ENCODE measurements at places on chromosomes 12 and 14. TPM values are rescaled to one million over a fixed set of nuclear protein-coding genes. Genes with fewer than 3 reads are reported as not detected.
A peak's percentile ranks its signal among the peaks of the same experiment; 100 is the strongest.

GRCh38 chr14:76698191-76698590, 63.1 kb upstream of the VASH1 start:
- no peak for DNase-seq

The TNFRSF1A gene
- total RNA-seq, result 55.6 TPM

The CEBPE gene
- total RNA-seq, result not detected

- no peak for DNase-seq
Measured at GRCh38 chr12:118524446-118524845, 148.1 kb downstream of the SUDS3 start.

DNA sequence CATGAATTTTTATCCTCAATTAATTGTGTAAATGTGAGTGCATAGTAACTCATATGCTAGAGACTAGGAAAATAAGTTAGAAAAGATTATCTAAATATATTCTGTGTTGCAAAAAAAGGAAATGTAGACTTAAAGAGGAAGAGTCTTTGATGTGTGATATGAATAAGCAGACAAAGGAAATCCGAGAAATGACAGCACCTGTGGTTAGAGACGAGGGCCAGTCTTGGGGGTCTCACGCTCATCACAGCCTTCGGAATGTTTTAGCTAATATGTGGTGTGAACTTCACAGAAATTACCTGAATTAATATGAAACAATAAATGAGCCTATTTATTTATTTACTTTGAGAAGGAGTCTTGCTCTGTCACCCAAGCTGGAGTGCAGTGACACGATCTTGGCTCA, 11.6 kb downstream of the ATP6V0A2 start:
- no peak for DNase-seq

The KRT83 gene
- not detected for total RNA-seq

DNA sequence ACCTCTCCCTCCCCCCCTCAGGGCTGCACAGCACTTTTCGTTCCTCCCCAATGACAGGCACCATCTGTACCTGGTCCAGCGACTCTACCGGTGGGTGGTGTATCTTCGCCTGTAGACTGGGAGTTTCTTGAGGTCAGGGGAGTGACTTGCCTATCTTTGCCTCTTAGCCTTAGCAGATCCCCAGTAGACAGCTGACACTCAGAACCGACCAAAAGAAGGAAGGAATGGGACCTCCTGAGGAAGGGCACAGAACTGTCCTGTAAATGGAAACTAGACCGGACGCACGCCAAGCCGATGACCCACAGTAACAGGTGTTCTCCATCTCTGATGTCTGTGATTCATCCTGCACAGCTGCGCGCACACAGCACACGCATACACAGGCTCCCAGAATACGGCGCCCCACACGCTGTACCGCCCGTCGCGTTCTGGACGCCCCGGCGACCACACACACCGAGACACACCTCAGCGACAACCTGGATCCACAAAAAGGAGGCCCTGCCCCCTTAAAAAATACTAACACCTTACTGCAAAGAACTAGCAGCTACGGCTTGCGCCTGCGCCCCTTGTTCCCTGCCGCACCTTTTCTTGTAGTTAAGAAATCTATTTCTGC, 673 bp upstream of the TTC9 start:
- DNase-seq, result peak; percentile 17

DNA sequence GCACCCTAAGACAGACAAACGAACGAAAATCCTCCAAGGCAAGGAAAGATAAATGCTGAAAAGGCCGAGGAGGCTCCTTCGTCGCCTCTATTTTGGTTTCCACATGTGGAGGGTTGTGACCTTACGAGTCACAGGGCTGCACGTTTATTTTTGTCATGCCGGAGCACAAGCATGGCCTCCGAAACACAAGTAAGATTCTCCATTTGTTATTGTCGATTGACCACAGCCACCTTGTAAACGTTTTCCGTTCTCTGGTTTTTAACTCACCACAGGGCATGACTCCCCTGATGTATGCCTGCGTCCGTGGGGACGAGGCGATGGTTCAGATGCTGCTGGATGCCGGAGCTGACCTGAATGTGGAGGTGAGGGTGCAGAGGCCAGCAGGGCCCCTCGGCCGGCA, 73.1 kb upstream of the PWP1 start:
- DNase-seq, result no peak

GRCh38 chr12:50530532-50530931, 25.7 kb downstream of the DIP2B start:
- no peak for DNase-seq

DNA sequence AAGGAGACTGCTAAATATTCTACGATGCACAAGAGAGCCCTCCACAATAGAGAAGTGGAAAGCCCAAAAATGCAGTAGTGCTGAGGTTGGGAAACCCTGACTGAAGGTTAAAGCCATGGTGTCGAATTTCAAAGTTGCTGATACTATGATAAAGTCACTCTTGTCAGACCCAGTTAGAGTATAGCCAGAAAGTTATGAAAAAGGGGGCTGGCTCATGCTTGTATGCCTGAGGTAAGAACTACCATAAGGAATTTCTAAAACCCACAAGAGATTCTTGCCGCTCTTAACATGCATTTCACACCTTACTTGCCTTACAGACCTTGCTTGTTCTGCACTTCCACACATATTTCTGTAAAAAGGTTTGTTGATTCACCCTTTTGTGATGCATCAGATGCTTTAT, 184.6 kb downstream of the SLC6A15 start:
- no peak for DNase-seq

GRCh38 chr12:54680374-54680773, 32.2 kb upstream of the DCD start:
- DNase-seq, result peak; percentile 16

- DNase-seq, result no peak
Measured at GRCh38 chr14:98404811-98405210, 867.2 kb downstream of the BCL11B start.

GRCh38 chr12:116556964-116557698, 2.0 kb upstream of the MAP1LC3B2 start:
- no peak for DNase-seq

The PRPH gene
- total RNA-seq, result not detected

- DNase-seq, result no peak
Measured at GRCh38 chr12:30361145-30361544, 334.5 kb downstream of the IPO8 start.

- DNase-seq, result peak; percentile 75
Measured at GRCh38 chr12:121391619-121392324, 8.1 kb upstream of the RNF34 start.

GRCh38 chr12:13986031-13986430, 4.6 kb upstream of the GRIN2B start:
- DNase-seq, result no peak

DNA sequence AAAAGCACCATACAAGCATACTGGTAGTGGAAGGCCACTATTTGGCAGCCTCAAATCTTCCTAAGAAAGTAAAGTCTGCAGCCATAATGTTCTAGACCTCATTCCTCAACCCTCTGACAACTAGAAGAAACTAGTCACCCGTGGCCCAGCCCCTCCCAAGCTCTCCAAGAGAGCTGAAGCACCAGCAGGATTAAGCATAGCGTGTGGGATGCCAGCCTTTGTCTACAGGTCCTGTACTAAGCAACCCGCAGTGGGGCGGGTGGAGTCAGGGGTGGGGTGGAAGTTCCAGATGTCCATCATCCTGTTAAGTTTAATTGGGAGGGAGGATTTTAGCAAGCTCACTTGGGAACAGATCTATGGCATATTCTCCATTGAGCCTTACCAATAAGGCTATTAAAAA, 14.2 kb downstream of the SLC11A2 start:
- no peak for DNase-seq

The CDKL1 gene
- 28.3 TPM for total RNA-seq

DNA sequence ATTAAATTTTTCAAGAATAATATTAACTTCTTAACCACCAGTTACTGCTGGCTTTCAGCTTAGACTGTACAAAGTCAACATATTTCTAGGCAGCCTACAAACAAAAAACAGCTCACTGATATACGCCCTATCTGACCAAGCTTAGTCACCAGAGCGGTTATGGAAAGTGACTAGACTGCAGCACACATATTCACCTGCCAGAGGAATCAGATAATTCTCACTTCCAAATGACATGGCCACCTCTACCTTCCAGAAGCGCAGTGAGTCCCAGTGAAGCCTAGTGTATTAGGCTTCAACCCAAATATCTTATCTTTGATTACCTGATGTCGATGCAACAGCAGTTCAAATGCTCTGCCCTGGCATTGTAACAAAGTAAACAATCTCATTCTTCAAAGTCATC, 8.5 kb downstream of the STXBP6 start:
- DNase-seq, result no peak

DNA sequence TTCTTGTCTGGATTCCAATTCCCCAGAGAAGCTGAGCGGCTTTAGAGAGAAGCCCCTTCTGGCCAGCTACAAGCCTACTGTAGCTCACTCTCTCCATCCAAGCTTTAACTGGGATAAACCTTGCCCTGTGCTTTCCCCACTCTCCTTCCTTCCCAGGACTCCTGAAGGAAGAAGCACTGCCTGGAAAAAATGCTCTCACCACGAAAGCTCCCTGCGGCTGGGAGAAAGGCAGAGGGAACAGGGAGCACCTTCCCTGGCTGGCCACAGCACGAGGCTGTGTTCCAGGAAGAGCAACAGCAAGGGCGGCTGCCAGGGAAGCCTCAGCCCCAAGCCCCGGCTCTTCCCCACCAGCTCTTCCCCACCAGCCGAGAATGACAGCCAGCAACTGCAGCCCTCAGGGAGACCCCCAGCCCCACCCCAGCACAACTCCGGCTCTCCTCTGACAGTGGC, 40.8 kb upstream of the PNMA1 start:
- DNase-seq, result peak; percentile 57

The A2M gene
- total RNA-seq, result 3.8 TPM

DNA sequence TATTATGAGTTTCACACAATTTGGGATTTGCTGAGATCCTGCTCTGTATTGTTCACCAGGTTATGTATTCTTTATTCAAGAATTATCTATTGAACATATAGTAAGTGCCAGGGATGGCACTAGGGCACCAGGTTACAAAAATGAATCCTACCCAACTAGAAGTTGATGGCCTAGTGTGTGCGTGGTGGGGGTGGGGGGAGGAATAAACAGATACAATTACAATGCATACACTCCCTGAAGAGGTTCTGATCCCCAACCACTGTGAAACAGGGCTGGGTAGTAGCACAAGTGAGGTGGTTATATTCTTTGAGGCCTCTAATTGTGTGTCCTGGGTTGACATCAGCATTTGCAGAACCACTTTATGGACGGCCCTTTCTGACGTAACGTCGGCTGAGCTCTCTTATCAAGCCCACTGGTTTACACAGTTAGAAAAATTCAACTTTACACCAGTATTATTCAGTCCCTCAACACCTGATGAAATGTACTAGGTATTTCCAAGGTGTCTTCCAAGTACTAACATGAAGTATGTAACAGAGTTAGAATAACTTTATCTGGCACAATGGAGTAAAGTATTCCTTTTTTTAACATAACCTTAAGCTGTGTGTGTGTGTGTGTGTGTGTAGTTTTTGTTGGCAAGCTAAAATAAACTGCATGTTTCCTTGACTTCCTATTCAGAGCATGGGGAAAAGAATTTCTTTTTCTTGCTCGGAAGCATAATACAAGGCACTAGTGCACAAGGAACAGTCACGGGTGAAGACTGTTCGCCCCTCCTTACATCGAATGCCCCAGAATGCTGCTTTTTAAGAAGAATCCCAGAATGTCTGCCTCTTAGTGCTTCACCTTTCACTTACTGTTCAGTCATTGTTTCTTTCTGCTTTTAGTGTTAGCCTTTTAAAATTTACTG, 8.1 kb upstream of the GLRX5 start:
- DNase-seq, result peak; percentile 26

DNA sequence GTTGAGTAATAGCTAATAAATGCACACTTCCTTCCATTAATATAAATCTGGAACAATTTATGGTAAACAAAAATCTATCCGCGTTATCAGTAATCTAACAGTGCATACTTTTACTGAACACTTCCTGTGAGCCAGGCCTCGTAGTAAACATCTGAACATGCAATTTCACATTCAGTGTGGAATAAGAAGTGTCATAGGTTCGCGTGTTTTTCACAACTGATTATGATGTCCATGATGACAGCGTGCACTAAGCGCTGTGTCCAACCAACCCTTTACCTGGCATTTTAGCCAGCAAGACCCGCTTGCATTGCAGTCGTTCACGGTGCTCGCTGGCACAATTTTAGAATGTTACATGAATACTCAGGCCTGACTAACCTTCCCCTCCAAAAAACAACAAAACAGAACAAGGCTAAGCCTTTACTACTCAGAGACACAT, 2.1 kb downstream of the PNMA1 start:
- peak; percentile 48 for DNase-seq

Data from lung microvascular endothelial cell (primary cell).